ENCODE measurements at places on chromosomes 3 and 15. TPM values are rescaled to one million over a fixed set of nuclear protein-coding genes. Genes with fewer than 3 reads are reported as not detected.

DNA sequence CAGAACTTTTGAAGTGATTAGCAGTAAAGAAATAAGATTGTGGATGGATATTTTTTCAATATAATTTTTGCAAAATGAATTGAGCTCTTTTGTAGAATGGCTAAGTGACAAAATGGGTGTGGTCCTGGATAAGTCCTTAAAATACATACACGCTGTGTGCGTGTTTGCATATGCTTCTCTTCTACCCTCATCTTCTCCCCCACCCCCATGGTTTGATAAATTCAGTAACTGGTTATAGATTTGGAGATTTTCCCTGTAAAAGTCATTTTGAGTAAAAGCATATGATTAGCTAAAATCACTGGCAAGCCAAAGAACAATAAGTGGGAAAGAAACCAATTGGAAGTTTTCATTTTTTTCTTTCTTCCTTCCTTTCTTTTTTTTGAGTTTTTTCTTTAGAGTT is 453.9 kb upstream of the MDFIC2 start:
- H3K4me3 ChIP-seq, result no peak overlapping the region
- H3K27ac ChIP-seq, result no peak overlapping the region
- no peaks in the 10 kb centered on the region for H3K27me3 ChIP-seq
- H3K4me1 ChIP-seq, result peaks cover under 1% of the 10 kb centered on the region

DNA sequence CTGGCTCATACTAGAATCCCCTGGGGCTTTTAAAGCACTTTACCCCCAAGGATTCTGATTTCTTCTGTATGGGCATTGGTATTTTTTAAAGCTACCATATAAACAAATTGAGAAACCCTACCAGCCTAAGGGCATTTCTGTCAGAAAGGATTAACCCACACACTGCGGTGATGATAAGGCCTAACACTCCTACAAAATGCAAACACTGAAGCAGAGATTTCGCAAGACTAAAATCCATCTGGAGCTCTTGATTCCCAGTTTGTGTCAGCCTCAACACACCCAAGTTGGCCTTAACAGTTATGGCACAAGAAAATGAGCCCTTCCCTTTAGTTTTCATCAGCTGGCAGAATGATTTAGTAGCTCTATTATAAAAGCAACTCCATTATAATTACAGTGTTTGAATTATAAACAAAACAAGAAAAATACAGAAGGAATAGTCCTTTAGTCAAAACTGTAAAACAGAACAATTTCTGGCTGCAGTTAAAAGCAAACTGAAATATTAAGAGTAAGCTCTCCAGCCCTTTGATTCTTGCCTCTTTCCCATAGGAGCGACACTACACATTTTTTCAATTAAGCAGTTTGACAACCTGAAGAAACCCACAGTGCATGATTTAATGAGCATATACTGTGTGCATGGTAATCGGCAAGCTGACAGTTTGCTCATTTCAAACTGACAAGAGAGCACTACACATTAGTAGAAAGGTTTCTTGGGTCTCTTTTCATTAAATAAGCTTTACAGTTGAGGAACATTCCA is 441.2 kb downstream of the FHIT start:
- no peaks in the 10 kb centered on the region for H3K36me3 ChIP-seq
- H3K27me3 ChIP-seq, result no peaks in the 10 kb centered on the region
- DNase-seq, result no peak
- no peak overlapping the region for H3K4me3 ChIP-seq
- H3K27ac ChIP-seq, result no peak overlapping the region

DNA sequence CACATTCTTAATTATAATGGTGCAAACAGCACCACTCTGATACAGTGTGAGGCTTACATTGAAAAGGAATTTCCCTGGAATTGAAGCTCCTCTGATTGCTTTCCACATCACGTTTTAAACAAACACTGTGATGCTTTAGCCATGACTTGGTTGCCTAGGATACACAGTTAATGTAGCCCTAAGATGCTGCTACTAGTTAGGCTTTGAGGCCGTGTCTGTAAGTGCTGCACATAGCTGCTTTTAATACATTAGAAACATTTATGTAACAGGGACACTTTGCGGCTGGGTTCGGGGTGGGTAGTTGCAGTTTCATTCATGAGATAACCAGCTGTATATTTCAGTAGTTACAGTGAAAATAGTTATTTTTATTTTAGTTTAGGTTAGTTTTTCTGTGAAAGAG is 334.7 kb downstream of the NLGN1 start:
- peaks cover 2% of the 10 kb centered on the region for H3K4me1 ChIP-seq
- DNase-seq, result peak; percentile 74
- no peaks in the 10 kb centered on the region for H3K36me3 ChIP-seq
- no peak overlapping the region for H3K27ac ChIP-seq
- H3K27me3 ChIP-seq, result no peaks in the 10 kb centered on the region

GRCh38 chr3:51502562-51502910 is 2.7 kb upstream of the DCAF1 start:
- DNase-seq, result no peak
- H3K4me1 ChIP-seq, result no peaks in the 10 kb centered on the region
- no peak overlapping the region for H3K4me3 ChIP-seq

- H3K27ac ChIP-seq, result no peak overlapping the region
- H3K4me1 ChIP-seq, result peaks cover 24% of the 10 kb centered on the region
- no peaks in the 10 kb centered on the region for H3K36me3 ChIP-seq
- no peak overlapping the region for H3K4me3 ChIP-seq
- H3K27me3 ChIP-seq, result no peaks in the 10 kb centered on the region
Observed at GRCh38 chr3:99648516-99648915, 10.1 kb downstream of the COL8A1 start.

DNA sequence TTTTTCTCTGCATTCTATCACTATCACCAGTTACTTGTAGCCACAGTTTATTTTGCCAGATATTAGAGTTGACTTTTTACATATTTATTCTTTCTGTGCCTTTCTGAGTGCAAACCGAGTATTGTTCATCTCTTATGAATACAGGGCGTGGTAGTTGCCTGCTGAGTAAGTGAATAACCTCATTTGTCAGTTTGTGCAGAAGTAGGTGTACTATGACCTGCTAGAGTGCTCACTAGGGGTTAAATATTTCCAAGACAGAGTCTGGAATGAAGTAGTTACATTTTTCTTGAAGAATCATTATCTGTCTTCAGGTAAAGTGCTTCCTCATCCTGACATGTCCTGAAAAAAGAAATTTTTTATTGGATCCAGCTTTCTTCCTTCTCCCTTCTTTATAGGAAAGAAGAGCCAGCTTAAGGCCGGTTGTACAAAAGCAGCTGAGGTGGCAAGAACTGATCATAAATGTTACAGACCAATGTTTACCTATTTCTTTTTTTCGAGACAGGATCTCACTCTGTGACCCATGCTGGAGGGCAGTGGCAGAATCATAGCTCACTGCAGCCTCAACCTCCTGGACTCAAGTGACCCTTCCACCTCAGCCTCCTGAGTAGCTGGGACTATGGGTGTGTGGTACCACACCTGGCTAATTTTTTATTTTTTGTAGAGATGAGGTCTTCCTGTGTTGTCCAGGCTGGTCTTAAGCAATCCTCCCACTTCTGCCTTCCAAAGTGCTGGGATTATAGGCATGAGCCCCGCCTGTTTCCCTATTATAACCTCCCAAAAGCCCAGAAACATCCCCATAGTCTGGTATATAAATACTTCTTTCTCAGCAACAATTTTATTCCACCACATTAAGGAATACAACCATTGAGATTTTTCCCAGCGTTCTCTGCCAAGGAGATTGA is 182.5 kb downstream of the TPRG1 start:
- H3K27ac ChIP-seq, result no peak overlapping the region
- no peak for DNase-seq
- H3K4me1 ChIP-seq, result peaks cover 5% of the 10 kb centered on the region
- H3K27me3 ChIP-seq, result peaks cover 3% of the 10 kb centered on the region
- H3K4me3 ChIP-seq, result no peak overlapping the region

DNA sequence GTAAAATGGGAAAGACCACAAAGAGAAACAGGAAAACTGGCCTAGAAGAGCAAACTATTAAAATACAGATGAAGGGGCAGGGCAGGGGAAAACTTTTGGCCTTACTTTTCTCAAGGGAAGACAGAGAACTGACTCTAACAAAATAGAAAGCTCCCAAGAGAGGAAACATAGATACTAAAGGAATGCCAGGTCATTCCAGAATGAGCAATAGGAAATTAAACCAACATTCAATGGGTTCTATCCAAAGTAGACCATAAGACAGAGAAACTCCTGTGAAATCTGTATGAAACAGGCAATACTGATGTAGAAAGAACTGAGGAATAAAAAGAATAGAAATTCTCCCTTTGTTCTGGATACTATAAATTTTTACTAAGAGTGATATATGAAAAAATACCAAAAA is 491.8 kb downstream of the MECOM start:
- H3K4me3 ChIP-seq, result no peak overlapping the region
- H3K27ac ChIP-seq, result no peak overlapping the region
- H3K27me3 ChIP-seq, result no peaks in the 10 kb centered on the region
- H3K36me3 ChIP-seq, result no peaks in the 10 kb centered on the region
- no peaks in the 10 kb centered on the region for H3K4me1 ChIP-seq

GRCh38 chr3:51703068-51703760 is 3.7 kb upstream of the GRM2 start:
- DNase-seq, result no peak
- H3K27ac ChIP-seq, result no peak overlapping the region
- H3K4me3 ChIP-seq, result no peak overlapping the region
- no peaks in the 10 kb centered on the region for H3K4me1 ChIP-seq
- H3K36me3 ChIP-seq, result peaks cover 21% of the 10 kb centered on the region

- H3K27me3 ChIP-seq, result peaks cover 29% of the 10 kb centered on the region
- H3K4me1 ChIP-seq, result no peaks in the 10 kb centered on the region
- H3K4me3 ChIP-seq, result no peak overlapping the region
Observed at GRCh38 chr3:123305192-123305591, 103.4 kb downstream of the SEC22A start.

- no peaks in the 10 kb centered on the region for H3K27me3 ChIP-seq
- peaks cover 5% of the 10 kb centered on the region for H3K4me1 ChIP-seq
- no peak for DNase-seq
Observed at GRCh38 chr15:48850648-48851047, 27.3 kb upstream of the EID1 start.

DNA sequence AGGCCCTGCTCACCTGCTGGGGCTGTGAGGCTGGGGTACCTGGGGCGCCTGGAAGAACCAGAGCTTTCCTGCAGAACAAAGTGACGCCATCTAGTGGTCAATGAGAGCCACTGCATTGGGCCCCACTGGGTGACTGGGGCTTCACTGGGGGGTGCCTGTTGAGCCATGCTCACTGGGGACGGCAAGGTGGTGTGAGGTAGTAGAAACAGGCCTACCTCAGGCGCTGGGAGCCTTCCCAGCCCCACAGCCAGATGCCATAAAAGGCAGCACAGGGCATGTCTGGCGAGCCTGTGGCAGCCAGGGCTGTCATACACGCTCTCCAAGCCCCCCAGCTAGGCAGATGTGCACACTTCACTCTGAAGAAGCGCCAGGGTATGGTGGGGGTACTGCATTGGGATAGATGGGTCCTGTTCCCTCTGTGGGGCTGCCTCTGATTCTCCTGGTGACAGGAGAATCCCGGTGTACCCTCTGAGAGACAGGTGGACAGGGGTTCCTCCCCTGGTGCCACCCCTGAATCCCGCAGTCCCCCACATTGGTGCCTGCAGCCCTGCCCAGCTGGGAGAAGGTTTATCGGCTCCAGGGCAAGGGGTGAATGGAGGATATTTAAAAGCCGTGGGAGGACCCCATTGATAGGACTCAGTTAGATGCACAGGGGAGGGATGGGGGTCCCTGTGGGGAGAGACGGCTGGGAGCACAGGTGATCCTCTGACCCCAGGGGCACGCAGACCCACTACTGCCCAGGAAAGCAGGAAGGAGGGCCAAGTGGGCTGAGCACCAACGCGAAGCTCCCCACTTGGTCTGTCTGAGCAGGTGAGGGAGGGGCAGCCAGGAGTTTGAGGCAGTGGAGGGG is 178.8 kb downstream of the NSMCE3 start:
- no peaks in the 10 kb centered on the region for H3K36me3 ChIP-seq
- no peaks in the 10 kb centered on the region for H3K27me3 ChIP-seq
- no peak overlapping the region for H3K27ac ChIP-seq
- DNase-seq, result peak; percentile 11

DNA sequence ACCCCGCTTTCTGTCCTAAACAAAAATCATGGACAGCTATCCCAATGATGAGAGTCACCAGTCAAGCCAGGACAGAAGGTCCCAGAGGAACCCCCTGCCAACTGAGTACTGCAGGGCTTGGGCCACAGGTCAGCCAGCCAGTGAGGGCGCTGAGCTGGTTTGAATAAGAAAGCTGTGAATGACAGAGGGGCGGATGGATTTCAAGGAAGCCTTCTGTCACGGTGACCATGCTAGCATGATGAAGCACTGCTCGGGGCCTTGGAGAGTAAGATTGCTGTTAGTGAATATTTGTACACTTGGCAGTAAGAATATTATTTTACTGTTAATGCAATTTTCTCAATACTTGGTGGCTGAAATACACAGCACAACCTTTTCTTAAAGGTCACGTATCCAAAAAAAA is 734.0 kb upstream of the NR2F2 start:
- no peak overlapping the region for H3K27ac ChIP-seq
- H3K4me1 ChIP-seq, result no peaks in the 10 kb centered on the region
- no peak for DNase-seq
- no peaks in the 10 kb centered on the region for H3K27me3 ChIP-seq
- no peak overlapping the region for H3K4me3 ChIP-seq

DNA sequence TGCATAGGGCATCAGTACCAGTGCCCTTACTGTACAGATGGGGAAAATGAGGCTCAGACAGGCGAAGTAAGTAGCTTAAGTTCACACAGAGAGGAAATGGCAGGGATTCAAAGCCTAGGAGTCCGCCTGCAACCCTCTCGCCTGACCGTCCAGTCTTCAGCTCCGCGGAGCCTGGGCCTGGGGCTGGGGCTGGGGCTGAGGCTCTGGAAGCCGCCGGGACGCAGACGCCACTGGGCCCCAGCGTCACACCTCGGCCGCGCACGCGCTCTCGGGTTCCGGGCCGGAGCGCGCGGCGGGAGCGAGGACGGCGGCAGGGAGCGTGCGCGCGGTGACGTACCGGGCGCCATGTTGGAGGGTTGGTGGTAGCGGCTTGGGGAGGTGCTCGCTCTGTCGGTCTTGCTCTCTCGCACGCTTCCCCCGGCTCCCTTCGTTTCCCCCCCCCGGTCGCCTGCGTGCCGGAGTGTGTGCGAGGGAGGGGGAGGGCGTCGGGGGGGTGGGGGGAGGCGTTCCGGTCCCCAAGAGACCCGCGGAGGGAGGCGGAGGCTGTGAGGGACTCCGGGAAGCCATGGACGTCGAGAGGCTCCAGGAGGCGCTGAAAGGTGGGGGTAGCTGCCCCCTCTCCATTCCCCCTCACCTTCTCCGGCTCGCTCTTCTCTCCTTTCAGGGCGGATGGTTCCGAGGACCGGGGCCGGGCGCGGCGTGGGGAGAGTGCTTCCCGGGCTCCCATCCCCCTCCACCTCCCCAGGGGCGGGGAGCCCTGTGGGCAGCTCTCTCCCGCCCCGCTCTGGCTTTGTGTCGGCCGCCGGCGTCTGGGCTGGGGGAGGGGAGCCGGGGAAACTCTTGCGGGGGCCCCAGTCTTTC is at the start of gene PPP4R2:
Gene PPP4R2 (plus strand): TSS at position 339 of the 861 bp plus-strand sequence. CDS start 227 bp downstream, at position 566.
- H3K27me3 ChIP-seq, result no peaks in the 10 kb centered on the region
- peaks cover 8% of the 10 kb centered on the region for H3K36me3 ChIP-seq
- DNase-seq, result peak; percentile 88
- peak within 1 kb of the TSS; percentile 79 for H3K4me3 ChIP-seq
- H3K4me1 ChIP-seq, result peaks cover 8% of the 10 kb centered on the region
- peak within 1 kb of the TSS; percentile 97 for H3K27ac ChIP-seq

The SLC12A8 gene
- 2.2 TPM for total RNA-seq

The TICRR gene
- total RNA-seq, result 3.0 TPM

The GP5 gene
- total RNA-seq, result under 0.01 TPM

The SAMD7 gene
- total RNA-seq, result not detected

The CTDSPL2 gene
- 97.5 TPM for total RNA-seq

The DPPA2 gene
- total RNA-seq, result not detected

The EIF4G1 gene
- 225 TPM for total RNA-seq

The CFAP91 gene
- total RNA-seq, result not detected
